ENCODE measurements at places on chromosomes 7 and 10.

DNA sequence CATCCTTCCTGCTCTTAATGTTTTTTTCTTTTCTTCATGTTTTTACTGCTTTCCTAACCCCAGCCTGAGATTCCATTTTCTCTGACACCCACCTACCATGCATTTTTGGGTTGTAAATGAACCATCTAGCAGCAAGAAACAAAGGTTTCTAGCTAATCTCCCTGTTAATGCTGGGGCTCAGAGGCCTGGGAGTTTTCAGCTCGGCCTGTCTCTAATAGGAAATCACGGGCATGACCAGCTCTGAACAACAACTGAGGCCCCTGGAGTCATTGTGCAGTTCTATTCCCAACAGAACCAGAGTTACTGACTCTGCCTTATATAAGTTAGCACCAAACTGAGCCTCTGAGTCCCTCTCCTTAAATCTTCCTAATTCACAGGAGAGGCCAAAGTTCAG is 134.8 kb downstream of the CFAP58 start:
- no peak for DNase-seq

DNA sequence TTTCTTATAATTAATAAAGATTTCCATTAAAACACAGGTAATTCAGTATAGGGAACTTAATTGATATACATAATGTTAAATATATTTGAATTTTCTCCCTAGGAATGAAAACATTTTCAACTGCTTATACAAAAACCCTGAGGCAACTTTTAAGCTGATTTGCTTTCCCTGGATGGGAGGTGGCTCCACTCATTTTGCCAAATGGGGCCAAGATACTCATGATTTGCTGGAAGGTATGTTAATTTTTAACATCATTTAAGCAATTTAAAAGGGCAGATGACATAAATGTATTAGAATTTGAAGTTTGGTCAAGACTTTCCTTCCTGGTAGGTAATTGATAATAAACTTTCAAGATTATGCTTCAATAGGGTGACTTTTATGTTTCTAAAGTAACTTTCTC is 5.8 kb downstream of the OLAH start:
- DNase-seq = no peak

DNA sequence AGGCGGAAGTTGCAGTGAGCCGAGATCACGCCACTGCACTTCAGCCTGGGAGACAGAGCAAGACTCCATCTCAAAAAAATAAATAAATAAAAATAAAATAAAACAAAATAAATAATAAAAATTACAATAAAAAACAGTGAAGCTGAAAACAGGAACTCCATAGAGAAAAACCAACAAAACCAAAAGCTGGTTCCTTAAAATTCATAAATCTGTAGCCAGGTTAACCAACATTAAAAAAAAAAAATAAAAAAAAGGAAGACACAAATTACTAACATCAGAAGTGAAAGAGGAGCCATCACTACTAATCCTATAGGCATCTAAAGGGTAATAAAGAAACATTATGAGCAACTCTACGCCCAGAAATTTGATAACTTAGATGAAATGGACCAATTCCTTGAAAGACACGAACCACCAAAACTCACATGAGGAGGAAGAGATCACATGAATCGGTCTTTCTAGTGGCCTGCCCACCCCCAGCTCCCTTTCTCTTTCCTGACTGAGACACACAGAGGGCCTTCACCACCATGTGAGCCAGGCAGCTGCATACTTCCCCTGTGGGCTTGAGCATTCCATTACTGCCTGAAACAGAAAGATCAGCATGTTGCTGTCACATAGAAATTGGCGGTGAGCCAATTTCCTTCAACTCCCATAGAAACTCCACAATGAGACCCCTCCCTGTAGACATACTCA is 208.7 kb downstream of the MAD1L1 start:
- no peak for DNase-seq

DNA sequence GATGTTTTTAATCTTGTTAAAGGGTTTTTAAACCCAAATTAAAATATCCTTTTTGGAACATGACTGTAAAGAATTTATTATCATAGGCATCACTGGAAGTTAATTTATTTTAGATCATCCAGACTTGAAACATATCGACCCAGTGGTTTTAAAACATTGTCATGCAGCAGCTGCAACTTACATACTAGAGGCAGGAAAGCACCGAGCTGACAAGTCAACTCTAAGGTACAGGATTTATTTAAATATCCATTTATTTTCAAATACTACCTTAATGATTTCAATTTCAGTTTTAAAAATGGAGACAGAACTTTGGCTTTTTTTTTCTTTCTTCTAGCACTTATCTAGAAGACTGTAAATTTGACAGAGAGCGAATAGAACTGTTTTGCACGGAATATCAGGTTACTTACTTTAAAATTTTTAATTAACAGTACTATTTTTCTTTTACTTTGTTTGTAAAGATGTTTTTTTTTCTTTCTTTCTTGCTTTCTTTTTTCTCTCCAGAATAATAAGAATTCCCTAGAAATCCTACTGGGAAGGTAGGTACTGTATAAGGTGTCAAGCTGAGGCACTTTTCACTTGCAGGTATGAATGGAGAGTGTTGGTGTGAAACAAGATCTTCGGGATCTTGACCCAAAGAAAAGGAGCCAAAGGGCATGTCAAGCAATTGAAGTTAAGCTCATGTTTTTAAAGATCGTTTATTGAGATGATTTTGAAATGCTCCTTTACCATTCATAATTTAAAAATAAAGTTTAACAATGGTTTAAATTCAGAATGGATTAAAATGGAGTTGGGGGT is 1.8 kb downstream of the COMMD3 start:
- DNase-seq = no peak

DNA sequence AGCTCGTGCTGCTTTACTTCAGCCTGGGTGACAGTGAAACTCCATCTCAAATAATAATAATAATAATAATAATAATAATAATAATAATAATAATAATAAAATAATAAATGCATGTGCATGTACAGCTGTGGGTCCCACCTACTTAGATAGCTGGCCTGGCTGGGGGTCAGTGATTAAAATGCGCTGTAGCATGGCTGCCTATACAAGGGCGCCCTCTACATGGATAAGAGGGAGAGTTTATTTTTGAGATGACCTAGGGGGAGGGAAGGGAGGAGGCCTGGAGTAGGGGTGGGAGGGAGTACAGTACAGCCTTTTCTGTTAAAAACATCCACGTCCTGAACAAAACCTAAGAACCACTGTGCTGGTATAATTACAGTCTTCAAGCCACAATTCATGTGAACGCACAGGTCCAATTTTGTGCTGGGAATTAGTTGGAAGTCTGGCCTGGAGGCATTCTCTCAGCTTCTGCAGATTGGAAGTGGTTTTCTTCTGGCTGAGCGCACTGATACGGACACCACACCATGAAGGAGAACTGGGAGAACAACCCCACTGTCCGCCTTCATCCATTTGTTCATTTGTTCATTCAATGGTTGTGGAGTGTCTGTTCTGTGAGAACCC is 146.5 kb downstream of the TMEM178B start:
- DNase-seq = no peak

GRCh38 chr10:93062514-93063143 is 2.0 kb downstream of the CYP26C1 start:
- DNase-seq = no peak

DNA sequence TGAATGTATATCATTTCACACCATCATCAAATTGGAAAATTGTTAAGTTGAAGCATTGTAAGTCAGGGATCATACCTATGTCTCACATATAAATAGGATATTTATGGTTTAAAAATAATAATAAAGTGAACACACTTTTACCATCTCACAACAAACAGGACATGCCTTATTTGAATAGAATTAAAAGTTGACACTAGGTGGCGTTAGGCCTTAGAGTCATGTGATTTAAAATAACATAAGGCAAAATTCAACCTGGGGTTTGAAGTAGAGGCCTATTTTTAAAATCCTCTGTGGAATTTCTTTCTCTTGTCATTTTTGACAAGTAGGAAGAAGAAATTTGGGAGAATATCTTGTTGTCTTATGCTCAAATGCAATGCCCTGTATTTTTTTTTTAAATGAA is 184.7 kb upstream of the PCDH15 start:
- no peak for DNase-seq

- no peak for DNase-seq
These were observed 77.9 kb downstream of the INSIG1 start for GRCh38 chr7:155375337-155376277.

DNA sequence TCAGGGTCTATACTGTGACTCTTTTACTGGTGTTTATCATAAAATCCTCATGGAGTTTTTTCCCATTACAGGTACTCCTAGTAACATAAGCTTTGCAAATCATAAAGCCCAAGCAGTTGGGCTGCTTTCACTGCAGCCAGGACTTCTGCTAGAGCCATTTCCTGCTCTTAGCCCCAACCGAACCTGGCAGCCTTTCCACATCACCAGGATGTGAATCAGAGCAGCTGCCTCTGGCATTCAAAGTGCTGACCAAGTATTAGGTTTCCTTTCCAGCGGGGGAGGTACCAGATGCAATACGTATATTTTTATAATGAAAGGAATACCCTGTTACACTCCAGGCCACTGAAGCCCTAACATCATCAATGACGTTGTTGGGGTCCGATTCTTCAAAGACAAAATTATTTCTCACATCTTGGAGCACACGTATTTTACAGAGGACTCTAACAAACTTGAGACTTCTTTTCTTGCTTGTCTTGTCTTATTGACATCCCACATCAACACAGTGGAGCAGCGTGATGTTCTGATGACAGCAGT is 3.6 kb upstream of the HTR5A start:
- no peak for DNase-seq

- no peak for DNase-seq
These were observed 517.3 kb downstream of the GRID1 start for GRCh38 chr10:85849315-85849714.

DNA sequence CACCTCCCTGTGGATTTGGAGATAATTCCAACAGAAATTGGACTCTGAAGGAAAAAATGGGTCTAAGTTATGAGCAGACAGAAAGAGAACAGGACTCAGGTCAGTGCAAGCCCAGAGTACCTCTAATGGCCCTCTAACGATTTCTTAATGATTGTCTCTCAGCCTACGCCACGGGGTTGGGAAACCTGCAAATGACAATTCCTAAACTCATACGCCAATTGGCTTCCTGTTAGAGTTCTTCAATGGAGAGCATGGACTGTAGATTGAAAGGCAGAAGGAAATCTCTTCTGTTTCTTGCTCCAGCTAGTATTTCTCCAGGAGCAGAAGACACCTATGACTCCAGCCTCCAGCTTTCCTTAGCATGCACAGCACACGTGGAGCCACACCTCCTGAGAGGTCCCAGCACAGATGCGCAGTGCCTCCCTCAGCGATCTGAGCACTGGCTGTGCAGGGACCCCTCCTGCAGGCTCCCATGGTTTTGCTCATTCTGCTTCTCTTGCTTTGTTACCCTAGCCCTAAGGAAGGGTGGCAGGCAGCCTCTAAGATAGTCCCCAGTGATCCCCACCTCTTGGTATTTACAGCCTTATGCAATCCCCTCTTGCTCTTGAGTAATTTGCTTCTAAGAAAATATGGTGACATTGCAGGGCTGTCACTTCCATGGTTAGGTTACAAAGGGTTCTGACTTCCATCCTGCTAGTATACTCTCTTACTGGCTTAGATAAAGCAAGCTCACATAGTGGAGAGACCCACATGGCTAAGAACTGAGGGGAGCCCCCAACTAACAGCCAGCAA is 30.1 kb downstream of the DENND11 start:
- no peak for DNase-seq

GRCh38 chr10:70272925-70273316 is 10.9 kb downstream of the NPFFR1 start:
- no peak for DNase-seq

Measured in heart left ventricle (tissue), 16 donors.